ENCODE measurements at places on chromosomes 6 and 20. TPM values are rescaled to one million over a fixed set of nuclear protein-coding genes. Genes with fewer than 3 reads are reported as not detected.

The MAVS gene
- 25.7 TPM for total RNA-seq

The ALDH8A1 gene
- total RNA-seq = 2.1 TPM

The LRRN4 gene
- not detected for total RNA-seq

The SLC17A1 gene
- total RNA-seq = not detected

The RIOK1 gene
- 36.8 TPM for total RNA-seq

The UFL1 gene
- total RNA-seq = 29.4 TPM

DNA sequence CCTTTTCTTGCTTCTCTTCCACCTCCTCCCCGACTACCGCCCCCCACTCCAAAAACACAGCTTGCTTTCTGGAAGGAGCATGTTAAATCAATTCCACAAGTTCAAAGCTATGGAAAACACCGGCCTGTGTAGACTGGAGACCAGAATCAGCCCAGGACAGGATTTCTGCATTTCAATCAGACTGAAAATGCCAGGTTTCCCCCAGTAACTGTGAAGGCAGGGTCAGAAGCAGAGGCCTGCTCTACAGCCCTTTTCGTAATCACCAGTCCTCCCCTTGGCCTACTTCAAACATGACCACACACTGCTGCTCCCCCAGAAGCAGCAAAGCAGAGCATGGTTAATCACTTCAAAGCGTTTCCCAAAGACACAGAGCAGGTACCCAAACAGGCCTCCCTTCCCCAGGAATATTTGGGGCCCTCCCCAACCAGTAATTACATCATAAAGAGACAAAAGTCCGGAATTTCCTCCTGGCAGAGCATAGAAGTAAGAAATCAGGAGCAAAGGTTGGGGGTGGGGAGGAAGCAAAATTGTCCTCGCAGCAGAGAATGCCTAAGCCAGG, 38.4 kb downstream of the ZMYND8 start:
- H3K4me3 ChIP-seq = no peak overlapping the region
- no peaks in the 10 kb centered on the region for H3K27me3 ChIP-seq
- H3K36me3 ChIP-seq = peaks cover 5% of the 10 kb centered on the region

GRCh38 chr6:74964871-74965441, 240.9 kb downstream of the COL12A1 start:
- no peak overlapping the region for H3K4me3 ChIP-seq
- no peak overlapping the region for H3K27ac ChIP-seq
- H3K36me3 ChIP-seq = no peaks in the 10 kb centered on the region
- DNase-seq = no peak
- no peaks in the 10 kb centered on the region for H3K27me3 ChIP-seq

- H3K36me3 ChIP-seq = peaks cover 68% of the 10 kb centered on the region
- H3K27me3 ChIP-seq = no peaks in the 10 kb centered on the region
- peaks cover 8% of the 10 kb centered on the region for H3K4me1 ChIP-seq
- no peak overlapping the region for H3K27ac ChIP-seq
- DNase-seq = no peak
Observed at GRCh38 chr6:17628873-17629272, 28.8 kb downstream of the FAM8A1 start.

- H3K27me3 ChIP-seq = no peaks in the 10 kb centered on the region
- peaks cover 55% of the 10 kb centered on the region for H3K36me3 ChIP-seq
- H3K4me3 ChIP-seq = no peak overlapping the region
- peaks cover 21% of the 10 kb centered on the region for H3K4me1 ChIP-seq
Observed at GRCh38 chr20:63278661-63279060, 6.0 kb downstream of the ARFGAP1 start.

DNA sequence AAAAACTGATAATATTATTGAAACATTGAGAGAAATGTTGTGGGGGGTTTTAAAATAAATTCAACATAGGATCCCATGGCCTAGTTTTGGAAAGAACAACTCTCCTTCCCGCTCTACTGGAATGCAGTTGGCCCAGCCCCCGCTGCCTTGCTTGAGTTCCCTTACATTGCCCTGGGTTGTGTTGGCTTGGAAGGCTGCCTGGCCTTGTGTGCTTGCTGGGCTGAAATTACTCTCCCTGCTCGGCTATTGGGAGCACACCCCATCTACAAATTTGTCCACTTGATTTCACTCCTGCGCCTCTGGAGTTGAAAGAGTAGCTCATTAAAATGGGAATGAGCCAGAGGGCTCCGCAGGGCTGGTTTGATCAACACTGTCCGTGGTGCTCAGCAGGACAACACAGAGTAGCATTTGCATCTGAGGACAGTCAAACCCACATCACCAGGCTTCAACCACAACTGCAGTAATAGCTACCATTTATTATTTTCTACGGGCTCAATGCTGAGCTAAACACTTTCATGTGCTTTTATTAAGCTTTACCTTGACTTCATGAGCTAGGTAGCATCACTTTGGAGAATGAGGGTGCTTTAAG, 35.2 kb downstream of the DOK5 start:
- H3K36me3 ChIP-seq = no peaks in the 10 kb centered on the region
- no peak for DNase-seq
- H3K27ac ChIP-seq = no peak overlapping the region
- no peaks in the 10 kb centered on the region for H3K27me3 ChIP-seq

GRCh38 chr20:18589941-18590674, 2.3 kb downstream of the DTD1 start:
- no peak overlapping the region for H3K4me3 ChIP-seq
- H3K27ac ChIP-seq = no peak overlapping the region
- peaks cover 2% of the 10 kb centered on the region for H3K36me3 ChIP-seq
- H3K4me1 ChIP-seq = peaks cover 15% of the 10 kb centered on the region

DNA sequence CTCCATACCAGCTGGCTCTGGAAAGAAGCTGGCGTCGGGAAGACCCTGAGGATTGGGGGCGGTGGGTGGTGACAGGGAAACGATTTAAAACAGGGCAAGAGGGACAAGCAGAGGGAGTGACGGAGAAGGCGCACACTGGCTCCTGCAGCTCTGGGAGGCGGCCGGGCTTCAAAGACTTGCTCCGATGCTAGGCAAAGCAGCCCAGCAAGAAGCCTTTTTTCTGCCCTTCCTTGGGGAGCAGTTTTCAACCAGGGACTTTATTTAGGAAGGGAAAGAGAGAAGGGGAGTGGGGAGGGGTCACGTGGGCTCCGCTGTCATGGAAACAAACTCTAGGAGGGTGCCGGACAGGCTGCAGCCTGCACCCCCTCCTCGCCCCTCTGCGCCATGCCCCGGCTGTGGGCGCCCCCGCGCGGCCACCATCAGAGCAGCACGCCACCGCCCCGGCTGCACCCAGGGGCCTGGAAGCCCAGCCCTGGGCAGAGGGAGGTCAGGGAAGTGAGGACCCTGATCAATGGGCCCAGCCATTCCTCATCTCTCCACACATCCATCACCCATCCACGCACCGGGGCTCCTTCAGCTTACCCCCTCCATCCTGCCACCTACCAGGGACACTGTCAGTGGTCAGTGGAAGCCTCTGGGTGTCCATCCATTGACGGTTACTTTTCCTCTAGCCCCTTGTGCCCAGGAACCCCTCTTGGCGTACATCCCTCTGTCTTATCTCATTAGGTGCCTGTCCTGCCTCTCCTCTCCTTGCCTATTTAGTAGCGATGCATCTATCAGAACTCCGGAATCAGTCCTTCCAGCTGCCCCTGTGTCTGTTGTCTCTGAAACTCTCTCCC, 66.6 kb upstream of the CCDC167 start:
- H3K36me3 ChIP-seq = no peaks in the 10 kb centered on the region
- H3K27ac ChIP-seq = no peak overlapping the region
- peak; percentile 58 for DNase-seq
- H3K4me3 ChIP-seq = peak overlapping the region; percentile 67
- H3K4me1 ChIP-seq = peaks cover 14% of the 10 kb centered on the region
- no peaks in the 10 kb centered on the region for H3K27me3 ChIP-seq

Measured in T-cell (primary cell).